Fibroblast of skin of left quadriceps (primary cell): ENCODE measurements at places on chromosomes 2 and 18.

DNA sequence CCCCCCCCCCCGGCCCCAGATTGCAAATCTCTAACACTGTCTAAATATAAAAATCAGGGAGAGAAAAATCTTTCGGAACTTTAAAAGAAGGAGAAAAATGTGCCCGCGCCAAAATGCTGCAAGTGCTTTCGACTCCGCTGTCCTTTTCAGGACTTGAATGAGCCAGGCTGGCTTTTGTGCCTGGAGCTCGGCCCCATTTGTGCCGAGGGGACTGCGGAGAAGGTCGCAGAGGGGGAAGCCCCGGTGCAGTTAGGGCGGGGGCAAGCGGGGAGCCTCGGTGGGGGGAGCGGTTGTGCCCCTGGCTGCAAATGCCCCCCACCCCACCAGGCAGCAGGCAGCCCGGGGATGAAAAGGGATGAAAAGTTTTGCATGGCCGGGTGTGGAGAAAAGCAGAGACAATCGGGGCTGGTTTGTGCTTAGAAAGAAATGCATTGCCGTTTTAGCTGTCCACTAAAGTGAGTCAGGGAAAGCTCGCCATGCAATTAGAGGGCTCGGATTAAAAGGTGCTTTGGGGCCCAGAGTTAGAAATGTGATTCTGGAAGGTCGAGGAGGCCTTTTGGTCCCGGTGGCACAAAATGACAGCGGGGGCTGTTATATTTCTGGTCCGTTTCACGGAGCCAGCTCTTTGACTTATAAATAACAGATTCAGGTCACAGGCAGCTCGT, 1.6 kb downstream of the INHBB start:
- DNase-seq = no peak

- no peak for DNase-seq
Measured at GRCh38 chr2:6906165-6906741, 11.0 kb upstream of the RNF144A start.

DNA sequence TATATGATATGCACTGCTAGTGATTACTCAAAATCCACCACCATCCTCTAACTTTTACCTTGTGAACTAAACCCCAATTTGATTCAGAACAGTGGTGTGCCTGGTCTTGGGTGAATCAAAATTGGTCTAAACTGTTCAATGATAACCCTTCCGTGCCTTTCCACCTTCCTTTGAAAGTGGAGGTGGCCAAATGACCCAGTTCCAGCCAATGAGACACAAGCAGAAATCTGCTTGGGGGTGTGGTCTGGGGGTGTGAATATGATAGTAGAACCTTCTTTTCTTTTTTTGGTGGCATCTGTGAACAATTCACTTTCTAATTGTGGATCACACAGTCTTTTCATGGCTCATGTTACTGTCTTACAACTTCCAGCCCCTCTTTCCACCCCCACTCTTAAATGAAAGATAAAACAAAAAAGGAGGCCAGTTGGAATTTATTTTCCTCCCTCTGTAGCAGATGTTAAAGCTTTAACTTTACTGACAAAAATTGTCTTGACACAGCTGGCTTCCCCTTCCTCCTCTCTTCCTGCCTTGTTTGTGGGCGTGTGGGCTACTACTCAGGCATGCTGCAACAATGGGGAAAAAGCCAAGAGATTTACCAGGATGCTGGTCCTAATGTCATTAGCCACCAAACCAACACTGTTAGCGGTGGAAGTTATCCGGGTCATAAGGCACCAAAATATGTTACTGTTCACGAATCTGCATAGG, 58.8 kb upstream of the ANKRD44 start:
- DNase-seq = no peak

GRCh38 chr2:219744066-219744465, 116.6 kb downstream of the SLC4A3 start:
- no peak for DNase-seq

DNA sequence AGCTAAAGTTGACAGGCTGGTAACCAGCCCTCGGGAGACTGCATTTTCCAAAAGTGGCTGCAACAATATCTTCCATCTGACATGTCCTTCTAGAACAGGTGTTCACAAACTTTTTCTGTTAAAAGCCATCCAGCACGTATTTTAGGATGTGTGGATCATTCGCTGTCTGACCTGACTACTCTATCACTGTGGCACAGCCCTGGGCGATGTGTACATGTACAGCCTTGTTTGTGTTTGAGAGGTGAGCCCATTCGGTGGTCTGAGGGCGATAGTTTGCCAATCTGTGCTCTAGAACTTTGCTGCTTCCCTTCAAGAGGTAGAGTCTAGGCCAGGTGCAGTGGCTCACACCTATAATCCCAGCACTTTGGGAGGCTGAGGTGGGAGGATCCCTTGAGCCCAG, 166.2 kb downstream of the TGIF1 start:
- DNase-seq = no peak

DNA sequence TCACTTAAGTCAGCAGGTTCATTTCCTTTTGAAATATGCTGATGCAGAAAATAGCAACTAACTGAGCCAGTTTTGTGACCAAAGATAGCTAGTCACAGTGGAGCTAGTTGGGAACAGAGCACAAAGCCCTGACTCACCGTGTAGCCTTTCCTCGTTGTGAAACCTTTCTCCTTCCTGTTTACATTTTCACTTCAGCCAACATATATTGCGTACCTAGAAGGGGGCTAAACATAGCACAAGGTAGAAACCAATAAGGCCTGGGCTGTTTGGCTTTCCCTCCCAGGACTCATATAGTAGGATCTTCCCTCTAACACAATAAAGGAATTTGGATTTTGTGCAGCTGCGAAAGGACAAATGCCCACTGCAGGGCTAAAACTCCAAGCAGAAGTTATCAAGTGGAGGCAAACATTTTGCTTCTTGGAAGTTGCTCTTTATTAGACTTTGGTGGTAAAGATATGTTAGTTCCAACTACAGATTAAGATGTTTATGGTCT, 24.5 kb upstream of the LPIN2 start:
- no peak for DNase-seq

DNA sequence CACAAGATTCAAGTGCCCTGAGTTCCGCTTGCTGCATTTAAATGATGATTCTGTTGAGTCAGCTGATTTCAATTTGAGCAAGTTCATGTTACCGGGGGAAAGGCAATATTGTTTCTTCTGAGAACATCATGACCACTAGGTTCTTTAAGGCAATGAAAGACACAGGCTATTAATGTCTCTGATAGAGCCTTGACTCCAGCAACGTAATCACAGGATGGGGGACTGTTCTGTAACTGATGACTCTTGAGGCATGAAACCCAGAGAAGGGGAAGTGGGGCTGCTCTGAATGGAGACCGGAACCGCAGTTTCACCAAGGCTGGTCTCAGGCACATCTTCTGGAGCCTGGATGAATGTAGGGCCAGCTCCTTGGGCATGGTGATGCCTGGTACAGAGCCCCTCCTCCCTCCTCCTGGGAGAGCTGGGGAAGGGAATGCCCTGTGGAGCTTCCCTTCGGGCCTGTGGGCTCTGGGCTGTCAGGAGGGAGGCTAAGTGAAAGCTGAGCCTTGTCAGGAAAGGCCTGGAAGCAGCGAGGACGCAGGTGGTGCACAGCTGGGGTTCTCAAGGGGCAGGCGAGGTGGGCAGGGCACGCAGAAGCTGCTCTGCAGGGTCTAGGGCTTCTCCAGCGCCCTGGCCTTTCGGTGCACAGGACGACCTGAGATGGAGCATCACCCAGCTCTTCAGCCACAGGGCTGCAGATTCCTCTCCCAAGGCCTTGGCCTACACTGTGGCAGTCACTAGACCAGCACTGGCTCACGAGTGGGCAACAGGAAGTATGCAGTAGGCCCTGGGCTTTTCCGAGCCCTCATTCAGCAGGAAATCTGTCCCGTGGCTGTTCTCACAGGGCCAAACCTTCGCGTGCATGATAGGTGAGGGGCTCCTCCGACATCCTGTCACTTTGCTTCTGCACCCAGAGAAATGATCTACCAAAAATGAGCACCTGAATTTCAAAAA, 36.6 kb upstream of the PRLH start:
- no peak for DNase-seq

GRCh38 chr2:199572571-199572970, 114.8 kb upstream of the SATB2 start:
- DNase-seq = no peak

- peak; percentile 76 for DNase-seq
Measured at GRCh38 chr2:144659731-144660275, 139.9 kb upstream of the ZEB2 start.

- DNase-seq = no peak
Measured at GRCh38 chr18:79071503-79072210, 2.5 kb downstream of the ATP9B start.

DNA sequence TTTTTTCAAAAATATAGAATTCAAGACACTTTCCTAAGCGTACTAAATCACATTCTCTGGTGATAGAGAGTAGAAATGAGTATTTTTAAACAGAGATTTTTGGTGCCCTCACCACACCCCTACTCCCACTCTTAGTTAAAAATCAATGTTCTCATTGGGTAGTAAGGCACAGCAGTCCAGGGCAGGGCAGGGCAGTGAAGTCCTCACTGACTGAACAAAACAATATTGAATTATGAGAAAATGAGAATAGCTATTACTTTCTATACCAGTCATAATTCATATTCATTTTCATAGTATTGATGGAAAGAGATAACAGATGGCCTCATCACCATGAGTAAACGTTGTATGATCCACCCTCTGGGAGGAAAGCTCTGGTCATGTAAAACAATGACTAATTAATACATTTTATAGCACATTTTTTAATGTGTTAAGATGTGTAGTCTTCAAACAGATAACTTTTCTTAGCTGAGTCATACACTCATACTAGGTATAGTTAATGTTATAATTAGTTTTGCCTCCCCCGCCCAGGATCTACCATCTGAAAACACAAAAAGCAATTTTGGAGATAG, 686.1 kb downstream of the KCNJ3 start:
- DNase-seq = no peak

DNA sequence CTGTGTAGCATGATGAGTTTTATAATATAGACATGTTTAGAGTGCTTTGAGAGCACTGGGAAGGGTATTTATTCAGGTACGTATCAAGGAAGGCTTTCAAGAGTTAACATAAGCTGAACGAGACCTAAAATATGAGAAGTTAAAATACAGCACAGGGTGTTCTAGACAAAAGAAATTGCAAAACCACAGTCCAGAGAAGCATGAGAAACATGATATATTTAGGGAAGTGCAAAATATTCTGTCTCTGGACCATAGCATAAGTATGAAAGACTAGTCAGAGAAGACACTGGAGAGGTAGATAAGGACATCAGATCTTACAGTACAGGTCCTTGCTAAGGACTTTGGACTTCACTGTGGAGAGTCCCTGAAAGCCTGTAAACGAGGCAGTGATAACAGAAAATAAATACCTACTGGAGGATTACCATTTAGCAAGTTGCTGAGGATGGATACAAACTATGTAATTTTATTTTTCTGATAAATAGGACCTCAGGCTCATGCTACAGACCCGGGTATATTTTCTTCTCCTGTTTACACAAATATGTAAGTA, 43.7 kb downstream of the FSIP2 start:
- DNase-seq = no peak

- DNase-seq = no peak
Measured at GRCh38 chr2:149857344-149857743, 269.8 kb upstream of the MMADHC start.

DNA sequence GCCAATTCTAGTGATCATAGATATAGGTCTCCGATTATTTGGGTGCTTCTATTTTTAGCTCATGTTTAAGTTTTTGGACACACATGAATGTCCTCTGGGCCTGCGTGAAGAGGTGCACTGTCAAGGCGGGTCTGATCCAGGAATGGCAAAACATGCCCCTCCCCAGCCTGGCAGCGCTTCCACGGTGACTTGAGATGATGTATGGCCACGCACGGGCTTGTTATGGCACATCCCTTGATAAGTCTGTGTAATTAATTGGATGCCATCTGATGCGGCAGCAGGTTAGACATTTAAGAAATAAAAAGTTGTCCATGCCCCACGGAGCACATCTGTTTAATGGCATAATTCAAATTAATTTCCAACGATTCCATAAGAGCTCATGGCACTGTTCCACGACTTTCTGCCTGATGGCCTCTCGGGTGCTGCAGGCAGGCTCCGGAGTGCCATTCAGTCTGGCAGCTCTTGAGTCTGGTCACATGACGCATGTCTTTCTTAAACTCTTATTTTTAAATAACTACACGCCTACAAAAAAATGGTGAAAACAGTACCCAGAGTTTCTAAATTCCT, 151.4 kb downstream of the ACKR3 start:
- DNase-seq = no peak
